ENCODE measurements at places on chromosomes 13 and 19.

DNA sequence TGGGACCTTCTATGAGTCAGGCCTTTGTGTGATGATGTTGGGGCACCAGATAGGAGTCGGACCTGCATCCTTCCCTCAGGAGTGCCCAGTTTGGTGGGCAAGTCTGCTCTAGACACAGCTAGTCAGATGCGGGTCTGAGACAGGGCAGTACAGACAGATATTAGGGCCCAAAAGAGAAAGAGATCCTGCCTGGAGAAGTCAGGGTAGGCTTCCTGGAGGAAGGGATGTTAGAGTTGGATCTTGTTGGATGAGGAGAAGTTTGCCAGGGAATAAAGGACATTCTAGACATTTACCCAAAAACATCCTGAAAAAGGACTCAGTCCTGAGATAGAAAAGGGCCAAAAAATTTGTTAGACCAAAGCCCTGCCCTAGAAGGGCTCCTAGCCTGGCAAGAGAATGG lies 17.2 kb downstream of the VRK3 start:
- no peak for DNase-seq

DNA sequence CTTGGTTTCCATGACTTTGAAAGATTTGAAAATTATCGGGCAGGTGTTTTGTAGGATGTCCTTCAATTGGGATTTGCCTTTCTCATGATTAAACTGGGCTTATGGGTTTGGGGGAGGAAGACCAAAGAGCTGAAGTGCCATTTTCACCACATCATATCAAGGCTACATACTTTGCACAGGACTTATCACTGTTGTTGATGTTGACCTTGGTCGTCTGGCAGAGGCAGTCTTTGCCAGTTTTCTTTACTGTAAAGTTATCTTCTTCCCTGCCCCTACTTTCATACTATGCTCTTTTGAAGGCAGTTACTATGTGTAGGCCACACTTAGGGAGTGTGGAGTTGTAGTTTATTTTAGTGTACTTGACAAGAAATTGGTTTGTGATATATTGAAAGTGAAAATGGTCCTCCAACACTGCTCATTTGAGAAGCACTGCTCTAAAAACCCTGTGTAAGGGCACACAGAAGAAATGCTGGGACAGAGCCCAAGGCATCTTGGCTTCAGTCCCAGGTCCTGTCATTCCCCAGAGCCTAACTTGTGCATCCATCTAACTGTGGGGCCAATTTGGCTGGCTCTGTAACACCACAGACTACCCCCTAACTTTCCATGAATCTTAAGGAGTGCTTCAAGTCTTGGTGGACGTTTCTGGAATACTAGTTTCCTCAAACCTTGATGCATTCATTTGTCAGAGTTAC lies 384.9 kb downstream of the KCNRG start:
- no peak for DNase-seq

GRCh38 chr19:55675661-55676354 lies 782 bp downstream of the EPN1 start:
- no peak for DNase-seq

DNA sequence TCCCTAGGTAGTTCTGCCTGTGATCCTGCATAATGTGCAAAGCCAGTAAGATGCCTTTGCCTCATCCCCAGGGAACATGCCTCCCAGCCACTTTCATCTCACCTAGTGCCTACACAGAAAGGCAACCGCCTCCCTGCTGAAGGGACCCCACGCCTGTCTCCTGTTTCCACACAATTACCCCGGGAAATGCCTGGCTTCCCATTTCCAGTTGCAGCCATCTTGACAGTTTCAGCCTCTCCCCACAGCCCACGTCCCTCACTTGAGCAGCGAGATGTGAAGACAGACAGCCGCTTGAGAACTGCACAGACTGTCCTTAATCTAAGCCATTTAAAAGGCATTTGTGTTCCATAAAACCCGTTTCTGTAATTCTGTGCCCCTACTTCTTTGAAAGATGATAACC lies 4.7 kb upstream of the UQCRFS1 start:
- no peak for DNase-seq

- no peak for DNase-seq
These were observed 71.3 kb upstream of the C13orf46 start for GRCh38 chr13:114045113-114045735.

GRCh38 chr19:53664152-53664551 lies 32.4 kb downstream of the DPRX start:
- DNase-seq, result no peak

GRCh38 chr13:27638521-27638920 lies 16.8 kb downstream of the POLR1D start:
- DNase-seq, result no peak

DNA sequence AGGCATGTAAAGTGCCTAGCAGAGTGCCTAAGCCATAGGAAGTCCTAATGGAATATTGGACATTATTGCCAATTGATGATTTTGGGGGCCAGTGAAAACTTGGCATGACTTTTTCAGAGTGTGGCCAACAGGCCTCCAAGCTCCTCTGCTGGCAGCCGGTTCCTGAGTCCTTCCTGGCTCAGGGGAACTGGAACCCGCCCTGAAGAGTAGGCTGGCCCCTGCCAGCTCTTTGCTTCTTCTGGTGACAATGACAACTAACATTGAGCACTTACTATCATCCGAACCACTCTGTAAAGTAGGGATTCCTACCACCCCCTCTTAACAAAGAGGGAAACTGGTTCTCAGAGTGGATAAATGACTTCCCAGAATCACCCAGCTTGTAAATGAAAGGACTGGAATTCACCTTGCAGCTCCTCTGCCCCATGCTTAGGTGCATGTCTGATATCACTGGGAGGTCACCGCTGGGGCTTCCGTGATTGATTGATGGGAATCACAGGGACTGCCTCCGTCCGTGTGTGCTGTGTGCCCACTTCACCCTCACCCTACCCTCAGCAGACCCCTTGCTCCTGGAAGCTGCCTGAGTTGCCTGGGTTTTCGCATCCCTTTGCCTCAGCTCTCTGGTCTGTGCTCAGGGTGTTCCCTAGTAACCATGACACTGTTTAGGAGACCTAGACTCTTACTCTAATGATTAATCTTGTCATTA lies 50.6 kb downstream of the TNFRSF19 start:
- DNase-seq, result no peak

DNA sequence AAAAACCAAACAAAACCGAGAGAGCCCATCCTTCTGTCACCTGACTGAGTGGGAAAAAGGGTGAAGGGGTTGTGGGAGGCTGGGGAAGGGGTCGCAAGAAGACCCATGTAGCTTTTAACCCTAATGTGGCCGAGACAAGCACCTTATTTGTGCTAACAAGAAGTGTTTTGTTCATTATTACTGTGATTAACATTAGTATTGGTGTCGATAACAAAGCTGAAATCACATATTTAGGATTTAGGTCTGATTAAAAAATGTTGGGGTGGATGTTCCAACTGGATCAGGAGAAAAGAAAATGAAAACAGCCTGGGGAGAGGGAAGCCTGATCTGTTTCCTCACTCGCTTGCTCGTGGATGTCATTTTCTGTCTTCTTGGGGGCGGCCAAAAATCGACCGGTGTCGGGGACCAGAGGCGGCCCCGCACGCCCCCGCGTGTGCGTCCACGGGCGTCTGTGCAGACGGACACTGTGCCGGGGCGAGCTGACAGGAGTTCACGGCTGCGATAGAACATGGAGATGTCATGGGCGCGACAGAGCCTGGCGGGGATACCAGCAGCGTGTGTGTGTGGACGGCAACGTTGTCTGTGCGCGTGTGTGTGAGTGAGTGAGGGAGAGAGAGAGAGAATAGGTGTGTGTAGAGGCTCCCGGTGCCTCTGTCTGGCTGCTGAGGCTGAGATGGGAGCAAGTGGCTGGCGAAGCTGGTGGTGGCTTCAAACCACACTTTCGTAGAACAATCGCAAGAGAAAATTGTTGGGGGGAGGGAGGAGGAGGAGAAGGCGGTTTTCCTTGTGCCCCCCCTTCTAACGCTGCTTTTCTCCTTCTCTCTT lies 29.1 kb downstream of the NFIX start:
- DNase-seq, result no peak

DNA sequence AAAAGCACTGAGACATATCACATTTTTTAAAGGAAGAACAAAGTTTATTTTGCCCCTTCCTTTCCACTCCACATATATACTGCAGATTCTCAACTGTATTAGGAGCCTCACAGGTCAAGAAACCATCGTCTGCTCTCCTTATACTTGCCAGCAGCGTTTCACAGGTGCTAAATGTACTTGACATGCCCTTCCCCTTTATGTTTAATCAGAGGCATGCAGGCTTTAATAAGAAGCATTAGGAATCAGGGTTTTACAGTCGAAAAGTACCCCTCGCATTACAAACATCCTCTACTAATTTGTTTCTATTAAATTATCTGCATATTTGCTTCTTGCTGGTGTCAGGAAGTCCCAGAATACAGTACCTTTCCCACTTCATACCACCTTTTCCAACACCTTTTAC lies 3.7 kb upstream of the RAP2A start:
- DNase-seq, result no peak

GRCh38 chr19:53621885-53622740 lies 9.7 kb upstream of the DPRX start:
- no peak for DNase-seq

- DNase-seq, result no peak
These were observed 626 bp upstream of the ATP5F1D start for GRCh38 chr19:1240925-1241324.

DNA sequence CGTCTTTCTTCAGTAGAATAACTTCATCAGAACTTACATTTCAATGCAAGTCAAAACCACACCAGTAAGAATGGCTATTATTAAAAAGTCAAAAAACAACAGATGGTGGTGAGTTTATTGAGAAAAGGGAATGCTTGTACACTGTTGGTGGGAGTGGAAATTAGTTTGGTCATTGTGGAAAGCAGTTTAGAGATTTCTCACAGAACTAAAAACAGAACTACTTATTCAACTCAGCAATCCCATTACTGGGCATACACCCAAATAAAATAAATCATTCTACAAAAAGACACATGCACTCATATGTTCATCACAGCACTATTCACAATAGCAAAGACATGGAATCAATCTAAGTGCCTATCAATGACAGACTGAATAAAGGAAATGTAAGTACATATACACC lies 231.2 kb downstream of the NHLRC3 start:
- no peak for DNase-seq

- DNase-seq, result no peak
These were observed 87.5 kb upstream of the CSNK1A1L start for GRCh38 chr13:37192956-37193355.

- no peak for DNase-seq
These were observed 944.8 kb upstream of the PCDH9 start for GRCh38 chr13:68174893-68175292.

DNA sequence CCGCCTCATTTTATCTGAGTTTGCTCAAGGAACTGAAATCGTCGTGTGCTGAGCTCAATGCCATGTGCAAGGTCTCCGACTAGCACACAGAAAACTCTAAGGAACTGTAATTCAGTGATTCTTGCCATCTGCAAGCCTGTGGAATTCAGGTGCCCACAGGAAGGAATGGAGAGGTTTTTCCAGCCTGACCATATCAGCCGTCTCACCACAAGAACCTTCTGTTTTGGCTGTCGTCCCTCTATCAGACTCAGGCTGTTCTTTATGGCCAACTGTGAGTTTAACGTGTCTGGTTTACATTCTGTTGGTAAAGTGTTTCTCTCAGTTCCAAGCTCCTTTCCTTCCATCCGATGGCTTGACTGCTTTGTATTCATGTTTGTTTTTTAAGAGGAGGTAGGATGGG lies 293.5 kb downstream of the SPRY2 start:
- no peak for DNase-seq

DNA sequence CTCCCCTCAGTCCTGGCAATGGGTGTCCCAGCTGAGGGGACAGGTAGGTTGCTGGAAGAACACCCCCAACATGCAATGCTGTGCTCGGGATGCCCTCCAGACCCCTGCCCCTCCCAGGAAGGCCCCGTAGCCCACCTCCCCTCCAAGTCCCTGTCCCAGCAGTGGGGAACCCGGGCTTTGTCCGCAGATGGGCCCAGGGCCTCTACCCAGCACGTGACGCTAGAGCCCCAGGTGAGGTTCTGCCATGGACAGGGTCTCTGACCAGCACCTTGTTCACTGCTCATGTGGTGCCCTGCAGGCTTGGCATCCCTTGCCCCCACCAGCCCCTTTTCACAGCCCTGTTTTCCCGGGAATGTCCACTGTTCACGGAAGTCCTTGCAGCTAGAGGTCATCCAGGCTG lies 220.0 kb upstream of the SGCG start:
- no peak for DNase-seq

DNA sequence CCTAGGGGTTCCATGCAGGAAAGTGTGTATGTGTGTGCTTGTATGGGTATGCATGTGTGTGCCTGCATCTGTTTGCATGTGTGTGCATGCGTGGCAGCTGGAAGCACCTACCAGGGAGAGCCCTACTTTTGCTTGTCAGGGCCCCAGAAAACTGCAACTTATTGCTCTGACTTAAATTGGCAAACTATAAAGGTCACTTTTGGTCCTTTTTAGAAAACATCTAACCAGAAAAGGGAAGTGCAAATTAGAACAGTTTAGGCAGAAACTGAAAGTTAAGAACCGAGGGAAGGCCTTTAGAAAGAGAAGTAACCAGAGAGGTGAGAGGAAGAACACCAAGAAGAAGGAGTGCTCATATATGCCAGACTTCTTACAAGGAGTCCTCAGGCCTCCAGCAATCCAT lies 32.5 kb downstream of the DLEU7 start:
- DNase-seq, result no peak

DNA sequence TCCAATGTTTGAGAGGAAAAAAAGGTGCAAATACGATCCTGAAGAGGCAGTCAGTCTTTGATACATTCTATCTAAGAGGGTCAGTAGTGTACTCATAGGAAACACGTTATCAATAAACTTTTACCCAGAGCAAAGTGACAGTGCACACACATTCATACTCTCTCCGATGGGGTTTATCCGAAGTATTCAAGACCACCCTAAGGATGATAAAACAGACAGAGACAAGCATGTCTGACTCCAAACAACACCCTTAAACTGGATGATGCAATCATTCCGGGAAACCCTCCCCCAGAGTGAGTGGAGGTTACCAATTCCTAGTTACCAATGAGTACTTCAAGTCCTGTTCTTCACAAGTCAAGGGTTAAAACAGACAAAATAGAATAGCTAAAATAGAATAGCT lies 79.1 kb downstream of the DNAJC3 start:
- DNase-seq, result no peak

- DNase-seq, result no peak
These were observed 1.0 kb downstream of the KLF1 start for GRCh38 chr19:12885749-12886650.

- DNase-seq, result no peak
These were observed 15.9 kb upstream of the PLPP2 start for GRCh38 chr19:307111-307531.

- no peak for DNase-seq
These were observed 23.5 kb upstream of the DCLK1 start for GRCh38 chr13:36154567-36155291.

DNA sequence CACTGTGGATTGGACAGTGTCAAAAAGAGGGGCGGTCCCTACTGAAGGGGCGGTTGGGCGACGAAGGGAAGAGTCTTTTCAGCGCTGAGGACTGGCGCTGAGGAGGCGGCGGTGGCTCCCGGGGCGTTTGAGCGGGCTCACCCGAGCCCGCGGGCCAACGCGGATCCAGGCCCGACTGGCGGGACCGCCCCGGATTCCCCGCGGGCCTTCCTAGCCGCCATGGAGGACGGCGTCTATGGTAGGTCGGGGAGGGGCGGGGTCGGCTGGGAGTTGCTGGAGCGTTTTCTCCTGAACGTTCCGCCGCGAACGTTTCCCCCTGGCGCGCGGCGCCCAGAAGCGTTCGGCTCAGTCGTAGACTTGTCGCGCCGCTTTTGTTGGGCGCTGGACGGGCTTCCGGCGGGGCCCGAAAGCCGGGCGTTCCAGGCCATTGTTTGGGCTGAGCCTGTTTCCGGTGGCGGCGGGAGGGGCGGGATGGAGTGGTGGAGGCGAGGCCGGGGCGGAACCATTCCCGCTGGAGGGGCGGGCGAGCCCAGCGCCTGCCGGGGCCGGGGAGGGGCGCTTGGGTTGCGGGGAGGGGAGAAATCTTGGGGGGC lies at the start of gene CYTH2:
Gene CYTH2, plus strand, starts transcription at position 81 of the 593 bp plus-strand sequence. Its CDS starts 139 bp downstream, at position 220.
- no peak for DNase-seq

- DNase-seq, result no peak
These were observed 81.7 kb upstream of the DOCK9 start for GRCh38 chr13:99059498-99060075.
